ENCODE measurements at places on chromosomes 5 and 9.

- DNase-seq = no peak
Measured at GRCh38 chr5:10420468-10420867, 21.2 kb upstream of the ROPN1L start.

DNA sequence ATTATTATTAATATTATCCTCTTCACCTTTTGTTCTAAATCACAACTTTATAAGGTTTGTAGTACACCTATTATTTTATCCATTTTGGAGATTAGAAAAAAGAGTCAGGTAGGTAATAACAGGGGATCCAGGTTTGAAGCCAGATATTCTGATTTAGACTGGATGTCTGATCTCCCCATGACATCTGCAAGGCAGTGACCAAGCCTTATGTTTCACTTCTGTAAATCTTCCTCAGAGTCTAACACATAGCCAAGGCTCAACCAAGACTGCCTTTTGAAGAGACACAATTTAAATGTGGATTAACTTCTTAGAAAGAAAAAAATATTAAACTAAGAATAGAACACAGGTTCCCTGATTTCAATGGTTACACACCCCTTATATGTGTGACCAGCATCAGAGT, 44.2 kb downstream of the CETN3 start:
- DNase-seq = no peak

DNA sequence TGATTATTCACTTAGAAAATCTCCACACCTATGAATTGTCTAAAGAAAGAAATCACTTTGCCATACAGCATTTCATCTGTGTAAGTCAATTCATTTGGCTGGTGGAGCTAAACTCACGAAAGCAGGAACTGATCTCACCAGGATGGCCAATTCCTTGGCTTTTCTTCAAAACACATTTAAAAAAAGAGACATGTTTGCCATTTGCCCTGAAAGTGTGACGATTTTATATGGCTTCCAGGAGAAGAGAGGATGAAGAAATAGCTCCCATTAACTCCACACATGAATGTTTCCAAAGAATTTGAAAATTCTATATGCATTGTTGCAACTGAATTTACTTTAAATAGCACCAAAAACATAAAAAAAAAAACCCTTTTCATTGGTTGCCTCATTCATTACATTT, 334.7 kb downstream of the DMRT2 start:
- no peak for DNase-seq

DNA sequence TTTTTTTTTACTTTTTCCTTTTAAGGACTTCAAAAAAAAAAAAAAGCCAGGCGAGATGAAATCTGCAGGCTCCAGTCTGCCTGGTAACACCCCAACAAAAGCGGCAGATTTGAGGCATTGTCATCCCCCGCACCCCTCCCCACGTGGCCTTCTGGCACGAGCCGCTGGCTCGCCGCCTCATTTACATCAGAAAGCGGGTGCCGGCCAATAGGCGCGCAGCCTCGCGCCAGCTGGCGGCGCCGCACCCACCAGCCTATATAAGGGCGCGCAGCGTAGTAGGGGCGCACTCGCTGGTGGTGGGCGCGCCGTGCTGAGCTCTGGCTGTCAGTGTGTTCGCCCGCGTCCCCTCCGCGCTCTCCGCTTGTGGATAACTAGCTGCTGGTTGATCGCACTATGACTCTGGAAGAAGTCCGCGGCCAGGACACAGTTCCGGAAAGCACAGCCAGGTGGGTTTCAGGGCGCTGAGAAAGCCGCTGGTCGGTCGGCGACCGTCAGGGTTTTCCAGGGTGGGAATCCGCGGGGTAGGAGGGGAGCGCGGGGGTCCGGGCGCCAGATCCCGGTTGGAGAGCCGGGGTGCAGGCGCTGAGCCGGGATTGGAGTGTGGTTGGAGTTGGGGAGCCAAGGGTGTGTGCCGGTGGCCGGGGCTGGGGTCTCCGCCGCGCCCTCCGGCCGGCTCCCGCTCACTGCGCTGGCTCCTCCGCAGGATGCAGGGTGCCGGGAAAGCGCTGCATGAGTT, at the start of gene GADD45G:
Gene GADD45G (plus strand): TSS at position 284 of the 736 bp plus-strand sequence. CDS start 110 bp downstream, at position 394.
- DNase-seq = no peak

GRCh38 chr9:115289757-115290208, 171.8 kb upstream of the TNC start:
- no peak for DNase-seq

DNA sequence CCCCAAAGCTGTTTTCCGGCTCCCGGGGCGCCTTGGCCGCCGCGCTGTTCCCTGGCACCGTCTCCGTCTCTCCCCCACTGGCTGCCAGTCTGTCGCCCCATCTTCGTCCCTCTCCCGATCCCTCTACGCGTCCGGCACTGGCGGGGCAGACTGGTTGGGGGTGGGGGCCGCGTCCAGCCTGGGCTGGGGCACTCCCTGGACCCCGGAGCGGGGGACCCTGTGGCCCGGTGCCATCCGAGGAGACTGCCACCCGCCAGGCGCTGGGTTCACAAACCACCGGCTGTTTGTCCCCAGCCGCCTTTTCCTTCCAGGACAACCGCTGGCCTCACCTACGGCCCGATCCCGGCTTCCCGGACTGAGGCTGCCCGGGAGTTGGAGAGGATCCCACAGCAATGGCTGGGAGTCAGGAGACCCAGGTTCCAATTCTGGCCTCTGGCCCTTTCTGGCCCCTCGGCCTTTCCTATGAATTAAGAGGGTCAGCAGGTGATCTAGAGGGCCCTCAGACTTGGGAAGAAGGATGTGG, 1.0 kb upstream of the FIBCD1 start:
- DNase-seq = no peak

DNA sequence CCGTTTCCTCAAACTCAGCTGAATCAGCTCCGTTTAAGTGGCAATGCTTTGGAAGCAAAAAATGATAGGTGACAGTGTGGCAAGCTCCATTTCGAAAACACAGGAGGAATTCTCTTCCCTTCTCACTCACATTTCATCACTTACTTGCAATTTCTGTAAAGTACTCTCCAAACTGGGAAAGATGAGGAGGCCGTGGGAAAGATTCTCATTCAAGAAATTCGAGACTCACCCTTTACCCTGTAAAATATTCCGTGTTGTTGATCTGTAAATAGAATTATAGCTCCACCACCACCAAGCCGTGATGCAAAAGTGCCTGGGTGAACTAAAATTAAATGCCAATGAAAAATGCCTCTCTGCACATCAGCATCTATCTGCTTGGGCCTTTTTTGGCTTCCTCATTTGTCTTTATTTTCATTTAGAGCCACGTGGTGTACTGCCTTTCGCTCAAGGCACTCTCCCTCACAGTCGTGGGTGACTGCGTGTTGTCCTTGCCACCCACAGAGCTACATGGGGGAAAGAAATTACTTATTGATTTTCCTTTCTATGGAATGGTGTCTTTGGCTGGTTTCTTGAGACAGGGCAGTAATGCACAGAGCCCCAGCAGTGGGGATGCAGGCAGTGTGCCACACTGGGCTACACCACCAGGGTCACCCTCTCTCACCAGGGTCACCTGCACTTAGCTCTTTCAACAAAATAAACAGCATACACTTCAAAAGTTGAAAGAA, 289.3 kb upstream of the TAS2R1 start:
- no peak for DNase-seq

DNA sequence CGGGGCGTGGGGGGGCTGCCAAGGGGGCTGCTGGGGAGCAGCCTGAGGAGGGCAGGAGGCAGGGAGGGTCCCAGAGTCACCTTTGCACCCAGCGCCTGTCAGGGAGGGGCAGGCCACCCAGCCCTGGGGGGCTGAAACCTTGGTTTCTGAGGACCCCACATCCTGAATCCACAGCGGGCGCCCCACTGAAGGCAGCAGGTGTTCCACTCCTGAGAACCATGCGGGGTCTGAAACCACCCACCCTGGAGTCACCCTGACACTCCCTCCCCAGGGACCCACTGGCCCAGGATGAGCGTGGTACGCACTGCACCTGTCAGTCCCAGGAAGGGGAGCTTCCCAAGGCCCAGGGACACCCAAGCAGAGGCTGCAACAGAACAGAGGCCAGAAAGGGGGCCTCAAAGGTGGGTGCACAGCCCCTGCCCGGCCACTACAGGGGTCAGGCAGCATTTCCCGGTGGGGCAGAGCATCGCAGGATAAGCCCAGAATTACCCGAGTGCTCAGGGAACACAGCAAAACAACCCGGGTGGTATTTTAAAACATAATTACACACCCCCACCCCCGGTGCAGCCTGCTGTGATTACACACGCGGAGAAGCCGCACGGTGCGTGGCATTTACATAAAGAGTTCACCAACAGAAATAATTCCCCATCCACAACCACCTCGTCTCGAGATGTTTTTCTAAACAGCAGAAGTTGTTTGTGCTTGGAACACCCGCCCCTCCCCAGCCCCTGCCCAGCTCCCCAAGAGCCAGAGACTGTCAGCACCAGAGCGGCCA, 57.3 kb upstream of the UBAC1 start:
- DNase-seq = no peak

DNA sequence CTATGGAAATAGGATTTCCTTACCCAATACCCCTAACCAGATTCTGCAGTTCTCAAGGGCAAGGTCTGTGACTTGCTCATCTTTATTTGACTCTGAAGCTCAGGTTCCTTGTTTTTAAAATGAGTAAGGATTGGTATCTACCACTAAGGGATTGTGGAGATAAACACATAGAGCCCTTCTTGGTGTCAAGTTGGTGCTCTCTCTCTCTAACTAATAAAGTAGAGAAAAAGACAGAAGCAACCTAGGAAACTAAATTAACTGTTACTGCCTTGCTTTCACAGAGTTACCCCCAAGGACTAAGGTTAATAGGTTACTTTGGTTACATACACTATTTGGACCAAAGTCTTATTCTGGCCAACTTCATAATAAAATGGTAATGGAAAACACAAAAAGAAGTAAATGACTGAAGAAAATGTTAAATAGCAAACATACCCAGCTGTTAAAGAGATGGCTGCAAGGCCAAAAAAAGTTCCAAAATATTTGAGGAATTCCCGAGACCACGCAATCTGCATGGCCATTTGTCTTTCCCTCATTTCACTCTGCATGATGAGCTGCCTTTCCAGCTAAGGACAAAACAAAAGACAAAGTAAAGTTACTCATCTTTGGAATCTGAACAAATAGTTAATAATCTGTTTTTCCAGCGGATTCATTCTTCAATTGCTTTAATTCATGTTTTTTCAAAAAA, 21.8 kb upstream of the RLN1 start:
- DNase-seq = no peak

DNA sequence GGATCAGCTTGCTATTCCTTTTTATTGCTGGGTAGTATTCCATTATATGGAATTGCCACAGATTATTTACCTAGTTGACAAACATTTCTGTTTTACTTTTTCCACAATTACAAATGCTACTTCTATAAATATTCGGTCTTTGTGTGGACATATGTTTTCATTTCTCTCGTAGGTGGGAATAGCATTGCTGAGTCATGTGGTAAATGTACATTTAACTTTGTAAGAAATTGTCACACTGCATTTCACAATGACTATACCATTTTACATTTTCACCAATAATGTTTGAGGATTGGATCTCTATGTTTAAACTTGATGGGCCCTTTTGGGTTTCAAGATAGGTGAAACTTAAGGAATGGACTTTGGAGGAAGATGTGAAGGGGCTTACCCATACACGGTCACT, 19.7 kb downstream of the RAI14 start:
- no peak for DNase-seq

- no peak for DNase-seq
Measured at GRCh38 chr9:14530366-14530765, 162.9 kb downstream of the ZDHHC21 start.

DNA sequence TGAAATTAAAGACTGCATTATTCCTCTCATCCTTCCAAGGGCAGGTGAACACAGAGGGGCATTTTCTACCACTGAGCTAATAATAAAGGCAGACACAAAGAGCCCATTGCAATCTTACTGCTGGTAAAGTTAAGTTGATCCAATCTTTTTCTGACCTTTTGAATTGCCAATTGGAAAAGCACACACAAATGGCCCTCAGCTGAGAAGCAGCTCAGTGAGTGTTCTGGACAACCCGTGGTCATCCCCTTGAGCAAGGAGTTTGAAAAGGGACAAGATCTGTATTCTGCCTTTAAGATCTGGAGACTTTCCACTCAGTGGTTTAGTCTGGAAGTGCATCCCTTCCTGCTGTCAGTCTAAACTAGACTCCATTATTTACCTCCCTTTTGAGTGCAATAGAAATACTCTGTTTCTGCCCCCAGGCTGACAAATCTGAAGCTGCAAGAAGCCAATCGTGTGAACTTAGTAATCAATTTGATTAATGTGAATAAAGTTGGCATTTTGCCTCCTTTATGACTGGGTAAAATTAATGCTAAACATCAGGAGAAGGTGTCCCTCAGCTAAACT, 835.7 kb downstream of the MAT2B start:
- DNase-seq = no peak

- DNase-seq = peak; percentile 51
Measured at GRCh38 chr9:105067895-105068580, 140.1 kb upstream of the ABCA1 start.

DNA sequence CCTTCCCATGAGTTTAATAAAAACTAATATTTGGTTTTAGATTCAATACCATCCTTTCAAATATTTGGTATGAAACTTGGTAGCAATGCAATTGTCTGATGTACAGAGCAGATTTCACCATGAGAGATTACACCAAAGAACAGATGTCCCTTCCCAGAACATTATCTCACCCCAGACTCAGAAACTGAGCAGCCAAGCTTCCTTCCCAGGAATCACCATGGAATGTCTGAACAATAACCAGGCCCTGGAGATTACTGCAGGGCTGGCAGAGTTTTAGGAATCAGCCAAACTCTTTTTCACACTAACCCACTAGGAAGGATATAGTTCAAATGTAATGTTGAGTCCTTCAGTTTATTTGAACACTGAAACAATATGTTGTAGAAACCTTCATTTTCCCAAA, 23.9 kb downstream of the CLTA start:
- DNase-seq = no peak

DNA sequence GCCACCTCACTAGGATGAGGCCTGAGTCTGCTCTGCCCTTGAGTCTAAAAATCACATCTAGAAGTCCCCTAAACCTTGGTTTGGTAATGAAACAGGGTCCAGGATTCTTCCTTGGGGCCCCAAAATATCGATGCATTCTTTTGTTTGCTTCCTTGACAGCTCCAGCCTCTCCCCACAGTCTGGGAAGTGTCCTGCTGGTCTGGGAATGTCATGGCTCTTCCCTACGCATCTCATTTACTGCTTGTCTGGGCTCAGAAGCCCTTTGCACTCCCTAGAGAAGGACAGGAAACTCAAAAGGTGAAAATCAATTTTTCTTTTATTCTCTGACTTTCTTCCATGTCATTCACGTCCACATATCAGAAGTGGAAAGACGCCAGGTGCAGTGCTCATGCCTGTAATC, 115.8 kb downstream of the DRD1 start:
- DNase-seq = no peak

GRCh38 chr5:124789104-124789605, 42.7 kb upstream of the ZNF608 start:
- no peak for DNase-seq

- DNase-seq = peak; percentile 90
Measured at GRCh38 chr9:7320139-7320538, 479.4 kb downstream of the DMAC1 start.

- no peak for DNase-seq
Measured at GRCh38 chr5:97968346-97968745, 785.3 kb upstream of the RIOK2 start.

DNA sequence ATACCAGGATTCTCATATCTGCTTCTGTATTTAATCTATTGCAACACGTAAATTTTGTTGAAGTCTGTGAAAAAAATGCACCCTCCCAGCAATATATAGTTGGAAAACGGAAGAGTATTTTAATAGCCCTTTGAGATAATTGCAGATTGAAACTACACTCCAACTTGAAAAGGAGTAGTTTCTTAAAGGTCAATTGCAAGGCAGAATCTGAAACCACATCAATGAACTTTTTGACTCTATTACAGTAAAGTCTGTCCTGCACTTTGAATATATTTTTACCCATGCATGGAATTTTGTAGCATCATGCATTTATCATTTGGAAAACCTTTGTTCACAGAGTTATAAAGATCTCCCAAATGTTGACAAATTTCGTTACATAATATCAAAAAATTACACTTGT, 311.6 kb upstream of the NREP start:
- DNase-seq = no peak
